ENCODE measurements at places on chromosomes 3 and 15.

DNA sequence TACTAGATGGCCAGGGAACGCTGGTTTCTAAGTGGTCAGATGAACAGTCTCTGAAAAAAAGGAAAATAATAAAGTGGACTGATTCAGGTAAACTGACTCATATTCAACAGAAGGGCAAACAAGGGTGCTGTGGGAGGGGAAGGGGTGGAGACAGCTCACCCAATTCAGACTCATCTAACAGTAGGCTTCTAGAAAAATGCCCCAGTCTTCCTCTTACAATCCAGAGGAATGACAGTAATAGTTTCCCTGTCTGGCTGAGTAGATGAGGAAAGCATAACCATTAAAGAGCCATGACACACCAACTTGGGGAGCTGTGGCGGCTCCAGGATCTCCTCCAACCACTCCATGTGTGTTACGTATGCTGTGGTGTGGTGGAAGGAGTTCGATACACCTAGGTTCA lies 231.4 kb upstream of the UMPS start:
- DNase-seq: no peak

GRCh38 chr3:51642462-51642861 lies 28.6 kb upstream of the TEX264 start:
- no peak for DNase-seq

- no peak for DNase-seq
These were observed 4.2 kb upstream of the PLOD2 start for GRCh38 chr3:146164971-146165769.

DNA sequence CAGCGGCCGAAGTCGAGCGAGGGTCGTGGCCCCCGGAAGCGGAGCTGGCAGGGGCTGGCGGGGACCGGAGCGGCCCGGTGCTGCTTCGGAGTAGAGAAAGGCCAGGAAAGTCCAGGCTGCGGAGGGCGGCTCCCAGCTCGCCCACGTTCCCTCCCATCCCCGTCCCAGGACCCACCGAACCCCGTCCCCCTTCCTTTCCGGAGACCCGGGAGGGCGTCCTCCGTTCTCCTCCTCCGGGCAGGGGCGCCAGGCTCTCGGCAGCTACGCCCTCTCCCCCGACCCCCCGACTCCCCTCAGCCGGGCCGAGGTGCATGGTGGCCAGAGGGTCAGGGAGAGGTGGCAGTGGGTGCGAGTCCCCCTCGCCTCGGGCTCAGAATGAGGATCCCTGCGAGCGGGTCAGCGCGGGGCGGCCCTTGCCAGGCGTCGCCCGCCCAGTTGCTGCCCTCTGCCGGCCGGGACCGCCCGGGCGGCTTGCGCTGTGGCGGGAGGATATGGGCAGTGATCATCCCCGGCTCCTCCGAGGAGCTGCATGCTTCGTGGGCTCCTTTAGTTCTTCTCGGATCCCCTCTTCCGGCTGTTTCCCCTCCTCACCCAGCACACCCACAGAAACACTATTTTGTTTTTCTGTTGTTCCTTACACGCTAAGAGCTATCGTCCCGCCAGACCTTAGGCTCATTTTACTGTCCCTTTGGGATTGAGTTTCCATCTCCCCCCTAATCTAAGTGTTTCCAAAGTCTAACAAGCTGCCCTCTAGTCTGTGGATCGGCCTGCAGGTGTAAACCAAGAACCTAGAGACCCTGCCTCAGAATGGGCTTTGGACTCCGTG lies 744 bp upstream of the ALDH1A2 start:
- DNase-seq: peak; percentile 22

DNA sequence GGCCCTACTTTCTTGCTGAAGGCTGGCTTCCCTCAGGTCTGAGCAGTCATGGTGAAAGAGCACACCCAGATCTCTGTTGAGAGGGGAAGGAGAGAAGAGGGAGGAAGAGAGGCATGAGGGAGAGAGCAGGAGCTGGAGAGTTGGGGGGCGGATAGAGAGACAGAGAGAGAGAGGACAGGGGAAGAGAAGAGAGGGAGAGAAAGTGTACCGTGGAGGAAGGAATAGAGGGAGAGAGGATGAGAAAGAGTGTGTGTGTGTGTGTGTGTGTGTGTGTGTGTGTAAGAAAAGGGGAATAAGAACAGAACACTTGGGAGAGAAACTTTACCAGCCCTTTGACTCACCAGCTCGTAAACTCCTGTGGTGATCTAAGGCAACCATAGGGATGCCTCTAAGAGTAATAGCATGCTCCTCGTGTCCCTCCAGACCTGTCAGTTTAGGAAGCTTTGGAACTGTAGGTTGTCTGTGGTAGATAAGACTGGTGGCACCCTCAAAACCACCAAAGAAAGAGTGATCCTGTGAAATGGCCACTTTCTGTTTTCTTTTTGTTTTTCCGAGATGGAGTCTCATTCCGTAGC lies 18.2 kb downstream of the ZNF592 start:
- no peak for DNase-seq

DNA sequence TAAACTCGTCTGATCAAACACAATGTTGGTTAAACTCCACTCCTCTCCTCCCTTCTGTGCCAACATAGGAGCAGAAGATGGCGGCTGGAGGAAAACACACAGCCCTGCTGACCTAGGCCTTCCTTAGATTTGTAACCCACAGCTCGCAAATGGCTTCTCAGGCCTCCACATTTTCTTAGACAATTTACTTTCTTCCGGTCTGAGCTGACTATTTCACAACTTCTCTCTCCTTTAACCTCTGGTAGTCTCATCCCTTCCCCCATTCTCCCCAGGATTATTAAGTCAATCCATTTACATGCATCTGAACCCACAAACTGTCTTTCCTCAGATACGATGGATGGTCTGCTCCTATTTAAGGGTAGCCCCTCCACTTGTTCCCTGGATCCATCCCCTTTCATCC lies 25.7 kb upstream of the ULK4 start:
- no peak for DNase-seq
